ENCODE measurements at places on chromosomes 3 and 15.

GRCh38 chr3:149473357-149474249, 894 bp upstream of the TM4SF4 start:
- no peak for DNase-seq

- no peak for DNase-seq
Measured at GRCh38 chr15:64017591-64018163, 28.6 kb downstream of the DAPK2 start.

DNA sequence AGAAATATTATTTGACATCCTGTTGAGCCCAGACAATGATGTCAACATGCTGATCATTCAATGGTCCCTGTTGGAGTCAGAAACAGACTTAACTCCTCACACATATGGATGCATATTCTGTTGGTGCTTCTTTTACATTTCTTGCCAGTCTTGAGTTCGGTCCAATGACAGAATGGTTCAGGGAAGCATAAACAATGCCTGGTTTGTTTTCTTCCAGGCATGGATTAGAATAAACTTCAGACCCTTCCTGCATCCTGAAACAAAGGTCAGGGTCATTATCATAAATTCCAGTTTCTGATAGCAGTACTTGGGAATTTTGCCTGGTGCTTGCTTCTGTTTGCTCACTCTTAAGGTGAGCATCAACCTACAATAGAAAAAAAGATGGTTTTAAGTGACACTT, 33.3 kb downstream of the BTLA start:
- no peak for DNase-seq

DNA sequence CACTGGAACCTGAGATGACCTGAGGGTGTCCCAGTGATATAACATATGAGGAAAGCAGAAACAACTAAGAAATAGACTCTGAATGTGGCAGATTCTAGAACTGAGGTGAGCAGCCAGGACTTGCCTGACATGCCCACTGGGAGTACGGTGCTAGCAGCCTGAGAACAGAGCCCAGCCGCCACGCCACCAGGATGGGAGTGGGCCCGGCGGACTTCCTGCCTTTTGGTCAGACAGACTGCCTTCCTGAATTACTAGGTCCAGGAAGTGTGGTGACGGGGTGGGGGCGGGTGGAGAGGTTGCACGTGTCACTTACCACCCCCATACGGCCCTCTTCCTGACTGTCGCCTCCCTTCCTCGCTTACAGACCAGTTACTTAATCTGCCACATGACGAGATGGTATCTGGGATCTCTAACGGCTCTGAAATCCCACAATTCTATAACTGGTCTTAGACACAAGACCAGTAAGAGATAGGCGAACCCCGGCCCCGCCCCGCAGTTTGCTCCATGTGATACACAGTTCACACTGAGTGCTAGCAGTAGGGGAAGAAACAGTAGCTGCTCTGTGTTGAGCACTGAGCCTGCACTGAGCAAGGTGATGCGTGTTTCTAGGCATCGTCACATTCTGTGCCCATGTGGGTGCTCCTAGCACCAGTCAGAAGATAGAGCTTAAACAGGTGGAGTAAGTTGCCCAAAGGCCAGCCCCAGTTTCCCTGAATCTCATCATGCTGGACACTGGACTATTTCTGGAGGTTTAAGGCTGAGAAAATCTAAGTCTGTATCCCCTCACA, 95.7 kb downstream of the CPN2 start:
- DNase-seq = peak; percentile 29

DNA sequence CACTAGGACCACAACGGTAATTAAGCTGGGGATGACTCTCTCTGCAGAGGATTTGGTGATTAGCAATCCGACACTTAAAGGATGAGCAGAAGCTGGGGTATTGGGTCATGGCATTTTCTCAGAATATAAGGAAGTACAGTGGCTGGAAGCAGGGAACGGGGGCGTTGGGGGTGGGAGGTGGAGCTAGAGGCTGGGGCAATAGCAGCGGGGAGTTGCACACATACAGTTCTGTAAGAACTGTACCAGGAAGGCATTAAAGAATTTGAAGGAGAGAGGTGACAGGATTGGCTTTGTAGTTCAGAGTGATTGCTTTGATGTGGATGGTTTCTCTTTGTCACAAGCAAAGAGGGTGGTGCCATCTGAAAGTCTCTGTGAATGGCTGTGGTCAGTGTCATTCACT, 28.2 kb downstream of the PSMD6 start:
- DNase-seq = no peak

DNA sequence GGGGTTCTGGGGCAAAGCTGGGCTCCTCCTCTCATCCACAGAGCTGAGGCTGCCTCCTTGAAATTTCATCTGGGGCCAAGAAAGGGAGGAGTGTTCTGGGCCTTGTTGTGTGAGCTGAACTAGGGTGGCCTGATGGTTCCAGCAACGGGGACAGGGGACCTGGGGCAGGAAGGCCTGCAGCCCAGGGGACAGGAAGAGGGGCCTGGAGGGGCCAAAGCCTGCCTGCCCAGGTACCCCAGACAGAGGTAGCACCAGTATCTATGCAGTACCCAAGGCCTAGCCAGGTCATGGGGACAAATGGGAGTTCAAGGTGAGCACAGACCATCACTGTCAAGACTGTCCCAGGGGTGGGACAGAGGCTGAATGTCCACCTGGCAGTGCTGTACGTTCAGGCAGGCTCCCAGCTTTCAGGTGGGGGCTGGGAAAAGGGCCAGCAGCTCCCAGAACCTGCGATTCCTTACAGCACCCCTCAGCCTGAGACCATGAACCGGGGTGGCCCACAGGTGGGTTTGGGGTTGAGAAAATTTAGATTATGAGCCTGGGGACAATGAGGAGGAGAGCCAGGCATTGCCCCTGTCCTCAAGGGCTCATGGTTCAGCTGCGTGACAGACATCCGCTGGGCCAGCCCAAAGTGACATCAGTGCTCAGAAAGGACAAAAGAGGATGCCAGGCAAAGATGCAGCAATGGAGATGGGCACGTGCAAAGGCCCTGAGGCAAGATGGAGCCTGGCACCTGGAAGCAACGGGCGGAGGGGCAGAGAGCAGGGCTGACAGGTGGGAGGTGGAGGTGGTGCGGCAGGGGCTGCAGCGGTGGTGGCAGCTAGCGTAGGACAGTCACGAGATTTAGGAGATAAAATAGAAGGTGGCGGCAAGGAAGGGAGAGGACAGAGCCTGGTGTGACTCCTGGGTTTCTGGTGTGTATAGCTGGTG, 28.0 kb downstream of the PSTPIP1 start:
- no peak for DNase-seq
